Activated naive CD8-positive, alpha-beta T cell treated with anti-CD3 and anti-CD28 coated beads, Interleukin-2, amount 10 ng/mL, durations not matched to agents 7 days and 5 days (primary cell): ENCODE measurements at places on chromosomes 3 and 15.

DNA sequence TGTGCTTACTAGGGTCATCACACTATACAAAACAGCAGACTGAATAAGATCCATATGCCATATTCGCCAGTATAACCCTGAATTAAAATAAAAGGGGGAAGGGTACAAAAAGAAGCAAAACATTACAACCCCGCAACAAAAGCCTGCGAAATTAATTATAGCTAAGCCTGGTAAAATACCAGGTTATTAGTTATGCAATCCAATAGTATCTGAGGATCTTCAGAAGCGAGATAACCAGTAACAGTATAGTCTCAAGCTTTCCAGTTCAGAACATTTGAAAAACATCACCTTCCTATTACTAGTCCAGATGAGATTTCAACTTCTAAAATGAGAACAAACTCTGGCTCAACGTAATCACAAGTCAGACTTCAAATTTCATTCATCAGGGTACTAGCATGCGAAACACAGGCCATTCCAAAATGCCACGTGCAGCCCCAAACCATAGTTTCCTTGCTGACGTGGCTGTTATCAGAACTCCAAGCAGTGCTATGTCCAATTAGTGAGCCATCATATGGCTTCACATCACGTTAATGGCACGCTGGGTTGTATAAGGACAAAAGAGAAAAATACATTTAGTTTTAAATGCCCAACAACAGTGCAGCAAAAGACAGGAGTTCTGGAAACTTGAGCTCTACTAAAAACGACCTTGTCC lies 1.1 kb downstream of the SSR3 start:
- no peak for DNase-seq
- peak overlapping the region; percentile 93 for H3K4me3 ChIP-seq
- peak overlapping the region; percentile 89 for H3K27ac ChIP-seq
- no peaks in the 10 kb centered on the region for H3K27me3 ChIP-seq

- H3K4me1 ChIP-seq = peaks cover 28% of the 10 kb centered on the region
- H3K27ac ChIP-seq = no peak overlapping the region
- peaks cover 3% of the 10 kb centered on the region for H3K36me3 ChIP-seq
- H3K27me3 ChIP-seq = peaks cover 19% of the 10 kb centered on the region
These were observed 23.2 kb upstream of the VPS8 start for GRCh38 chr3:184788751-184789150.

DNA sequence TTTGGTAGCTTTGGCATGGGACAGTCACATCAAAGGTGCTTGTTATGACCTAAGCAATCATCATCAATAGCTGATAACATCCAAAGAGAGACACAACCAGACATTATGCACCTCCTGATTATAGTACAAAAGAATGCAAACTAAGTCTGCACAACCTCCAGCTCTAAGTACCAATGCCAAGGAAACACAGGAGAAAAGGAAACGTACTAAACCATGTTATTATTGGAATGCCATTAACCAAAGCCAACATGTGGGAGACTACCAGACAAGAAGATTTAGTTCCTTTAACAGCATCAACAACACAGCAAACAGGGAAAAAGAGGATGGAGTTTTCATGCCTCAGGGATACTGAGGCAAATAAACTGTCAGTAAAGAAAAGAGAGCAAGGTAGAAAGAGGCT lies 61.4 kb downstream of the CD47 start:
- peaks cover 38% of the 10 kb centered on the region for H3K36me3 ChIP-seq
- peaks cover 6% of the 10 kb centered on the region for H3K4me1 ChIP-seq
- H3K4me3 ChIP-seq = no peak overlapping the region

DNA sequence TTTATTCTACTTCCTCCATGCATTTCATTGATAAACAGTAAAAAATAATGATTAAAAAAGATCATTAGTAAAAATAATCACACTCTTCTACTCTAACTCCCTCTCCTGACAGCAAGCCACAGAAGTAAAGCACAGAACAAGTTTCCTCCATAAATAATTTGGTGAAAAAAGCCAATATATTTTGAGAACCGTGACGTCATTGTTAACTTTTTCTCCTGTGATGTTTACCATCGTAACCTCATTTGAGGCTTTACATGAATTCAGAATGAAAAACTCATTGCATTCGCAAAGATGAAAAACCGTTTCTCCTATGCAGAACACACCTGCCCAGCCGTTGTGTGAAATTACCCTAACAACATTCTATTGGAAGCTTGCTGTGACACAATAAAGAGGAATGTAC lies 120.7 kb downstream of the NSUN3 start:
- no peak for DNase-seq
- no peaks in the 10 kb centered on the region for H3K36me3 ChIP-seq
- H3K4me3 ChIP-seq = no peak overlapping the region
- H3K4me1 ChIP-seq = no peaks in the 10 kb centered on the region
- H3K27ac ChIP-seq = no peak overlapping the region
- no peaks in the 10 kb centered on the region for H3K27me3 ChIP-seq

DNA sequence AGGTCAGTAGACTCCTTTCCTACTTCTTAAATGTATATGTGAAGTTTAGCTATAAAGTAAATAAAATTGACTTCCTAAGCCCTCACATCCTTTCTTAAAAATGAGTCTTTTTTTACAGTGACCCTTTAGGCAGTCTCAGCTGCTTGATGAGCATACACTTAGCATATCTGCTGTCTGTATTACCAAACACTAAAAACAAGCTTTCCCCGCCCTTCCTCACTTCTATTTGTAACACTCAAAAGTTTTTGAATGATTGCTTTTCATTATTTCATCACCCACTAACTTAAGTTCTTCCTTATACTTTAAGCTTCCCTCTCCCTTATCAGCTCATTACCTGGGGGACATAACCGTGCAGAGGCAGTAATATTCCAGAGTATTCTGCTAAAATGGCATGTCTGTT lies 89.4 kb downstream of the PLOD2 start:
- no peak for DNase-seq
- no peaks in the 10 kb centered on the region for H3K4me1 ChIP-seq

GRCh38 chr15:44173813-44174212 lies 21.3 kb downstream of the FRMD5 start:
- no peaks in the 10 kb centered on the region for H3K36me3 ChIP-seq
- H3K27ac ChIP-seq = no peak overlapping the region
- no peak overlapping the region for H3K4me3 ChIP-seq
- peaks cover 37% of the 10 kb centered on the region for H3K27me3 ChIP-seq
- no peaks in the 10 kb centered on the region for H3K4me1 ChIP-seq

- H3K36me3 ChIP-seq = no peaks in the 10 kb centered on the region
- no peak overlapping the region for H3K27ac ChIP-seq
- no peak overlapping the region for H3K4me3 ChIP-seq
- H3K4me1 ChIP-seq = no peaks in the 10 kb centered on the region
- no peak for DNase-seq
These were observed 201.1 kb downstream of the TLE3 start for GRCh38 chr15:69896606-69897005.

GRCh38 chr15:96560246-96560895 lies 229.9 kb downstream of the NR2F2 start:
- H3K4me3 ChIP-seq = no peak overlapping the region
- H3K27ac ChIP-seq = no peak overlapping the region
- H3K4me1 ChIP-seq = no peaks in the 10 kb centered on the region
- DNase-seq = no peak
- no peaks in the 10 kb centered on the region for H3K36me3 ChIP-seq
- H3K27me3 ChIP-seq = no peaks in the 10 kb centered on the region

GRCh38 chr15:41891946-41892345 lies 1.9 kb downstream of the SPTBN5 start:
- no peaks in the 10 kb centered on the region for H3K36me3 ChIP-seq
- H3K4me3 ChIP-seq = no peak overlapping the region
- H3K27ac ChIP-seq = peak overlapping the region; percentile 50
- DNase-seq = no peak

GRCh38 chr3:138455801-138456716 lies 21.6 kb downstream of the ESYT3 start:
- peaks cover 2% of the 10 kb centered on the region for H3K4me1 ChIP-seq
- H3K4me3 ChIP-seq = no peak overlapping the region

DNA sequence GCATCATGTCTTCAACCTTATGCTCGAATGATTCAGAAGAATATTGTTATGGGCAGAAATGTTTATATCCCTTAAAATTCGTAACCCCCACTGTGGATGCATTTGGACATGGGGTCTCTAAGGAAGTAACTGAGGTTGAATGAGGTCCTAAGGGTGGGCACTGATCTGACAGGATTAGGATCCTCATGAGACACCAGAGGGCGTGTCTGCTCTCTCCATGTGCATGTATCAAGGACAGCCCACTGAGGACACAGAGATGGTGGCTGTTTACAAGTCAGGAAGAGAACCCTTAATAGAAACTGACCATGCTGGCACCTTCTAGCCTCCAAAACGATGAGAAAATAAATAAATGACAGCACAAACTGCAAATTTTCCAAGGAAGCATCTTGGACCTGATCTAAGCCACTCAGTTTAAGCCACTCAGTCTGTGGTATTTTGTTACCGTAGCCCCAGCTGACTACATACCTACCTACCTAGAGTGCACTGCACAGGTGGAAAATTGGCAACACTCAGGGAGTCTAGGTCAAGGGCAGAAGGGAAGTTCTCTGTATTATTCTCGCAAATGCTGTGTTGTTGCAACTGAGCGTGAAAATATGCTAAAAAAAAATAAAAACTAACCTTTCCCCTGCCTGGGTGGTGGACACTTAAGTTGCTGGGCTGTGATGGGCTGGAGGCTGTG lies 126.6 kb downstream of the TJP1 start:
- H3K27me3 ChIP-seq = peaks cover 9% of the 10 kb centered on the region
- no peak overlapping the region for H3K4me3 ChIP-seq
- H3K4me1 ChIP-seq = no peaks in the 10 kb centered on the region
- H3K27ac ChIP-seq = no peak overlapping the region
- no peak for DNase-seq
- H3K36me3 ChIP-seq = no peaks in the 10 kb centered on the region

GRCh38 chr3:71984843-71985613 lies 200.1 kb upstream of the PROK2 start:
- DNase-seq = no peak
- no peaks in the 10 kb centered on the region for H3K27me3 ChIP-seq
- peak overlapping the region; percentile 28 for H3K4me3 ChIP-seq
- peaks cover 1% of the 10 kb centered on the region for H3K36me3 ChIP-seq
- H3K4me1 ChIP-seq = peaks cover 16% of the 10 kb centered on the region
- H3K27ac ChIP-seq = peak overlapping the region; percentile 39

GRCh38 chr15:80776420-80777045 lies 2.6 kb upstream of the CEMIP start:
- H3K4me1 ChIP-seq = peaks cover 6% of the 10 kb centered on the region
- H3K27me3 ChIP-seq = peaks cover 42% of the 10 kb centered on the region
- peak; percentile 52 for DNase-seq
- H3K36me3 ChIP-seq = no peaks in the 10 kb centered on the region

GRCh38 chr3:134761213-134761612 lies 33.8 kb upstream of the EPHB1 start:
- no peaks in the 10 kb centered on the region for H3K36me3 ChIP-seq
- peaks cover 8% of the 10 kb centered on the region for H3K27me3 ChIP-seq
- H3K27ac ChIP-seq = no peak overlapping the region
- no peak for DNase-seq

GRCh38 chr3:105495021-105495420 lies 128.3 kb downstream of the ALCAM start:
- no peak for DNase-seq
- H3K4me1 ChIP-seq = no peaks in the 10 kb centered on the region
- no peak overlapping the region for H3K4me3 ChIP-seq
- H3K36me3 ChIP-seq = peaks cover 7% of the 10 kb centered on the region
- no peaks in the 10 kb centered on the region for H3K27me3 ChIP-seq
